HTR-8/SVneo (cell line): ENCODE measurements at places on chromosomes 3 and 15.

DNA sequence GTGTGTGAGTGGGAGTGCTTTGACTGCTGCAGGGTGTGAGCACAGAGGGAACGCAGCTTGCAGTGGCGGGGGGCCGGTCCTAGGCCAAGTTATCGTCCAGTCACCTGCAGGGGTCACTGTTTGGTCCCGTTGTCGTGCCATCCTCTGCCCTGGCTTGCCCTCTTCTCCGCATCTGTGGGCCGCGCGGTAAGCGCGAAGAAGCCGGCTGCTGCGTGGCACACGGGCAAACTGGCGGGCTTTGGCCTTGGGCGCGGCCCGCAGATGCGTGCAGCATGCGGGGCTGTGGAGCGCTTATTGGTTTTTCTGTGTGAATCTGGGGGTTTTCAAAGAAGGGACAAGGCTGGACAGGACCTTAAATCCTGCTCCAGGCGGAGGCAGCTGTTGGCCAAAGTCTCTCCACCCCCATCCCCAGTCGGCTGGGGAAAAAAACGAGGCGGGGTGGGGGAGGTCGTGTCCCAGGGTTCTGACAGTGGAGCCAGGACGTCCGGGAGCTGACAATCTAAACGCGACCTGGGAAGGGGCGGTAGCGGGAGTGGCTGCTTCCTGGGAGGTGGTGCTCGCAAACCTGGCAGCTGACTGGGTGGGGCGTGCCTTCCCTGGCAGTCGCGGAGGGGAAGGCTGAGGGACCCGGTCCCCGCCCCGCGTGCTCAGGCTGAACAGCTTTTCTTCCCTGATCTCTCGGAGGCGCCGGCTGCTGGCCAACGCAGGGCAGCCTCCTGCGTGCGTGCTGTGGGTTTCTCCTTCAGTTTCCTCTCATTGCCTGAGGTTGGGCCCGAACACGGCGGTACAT, 39.7 kb upstream of the VEPH1 start:
- peak; percentile 46 for DNase-seq

GRCh38 chr3:184568924-184569829, 7.6 kb downstream of the EPHB3 start:
- DNase-seq: peak; percentile 64

DNA sequence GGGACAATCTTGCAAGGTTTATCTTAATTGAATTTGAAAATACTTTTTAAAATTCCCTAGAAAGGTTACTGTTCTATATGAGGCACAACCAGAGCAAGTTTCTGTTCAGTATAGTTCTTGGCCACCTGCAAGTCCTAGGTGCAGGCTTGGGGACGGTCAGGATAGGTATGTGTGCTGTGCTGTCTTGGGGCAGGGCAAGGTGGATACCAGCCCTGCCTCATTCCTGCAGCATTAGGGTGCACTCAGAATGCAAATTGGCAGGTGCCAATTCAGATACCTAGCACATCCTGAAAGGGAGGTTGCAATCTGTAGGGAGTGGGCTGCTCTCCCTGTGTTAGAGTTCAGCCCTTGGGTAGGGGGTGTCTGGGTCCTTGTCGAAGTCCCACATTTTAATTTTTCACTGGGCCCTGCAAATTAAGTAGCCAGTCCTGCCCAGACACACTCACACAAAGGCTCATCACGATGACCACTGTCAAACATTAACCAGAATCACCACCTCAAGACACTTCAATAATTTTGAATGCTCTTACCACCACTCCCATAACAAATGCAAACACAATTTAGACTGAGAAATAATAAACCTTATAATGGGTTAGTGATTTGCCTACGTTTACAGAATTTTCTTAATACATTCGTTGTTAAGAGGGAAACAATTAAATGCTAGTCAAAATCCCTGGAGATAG, 838.0 kb upstream of the NR2F2 start:
- no peak for DNase-seq

GRCh38 chr3:176584413-176585176, 612.7 kb downstream of the TBL1XR1 start:
- DNase-seq: no peak

DNA sequence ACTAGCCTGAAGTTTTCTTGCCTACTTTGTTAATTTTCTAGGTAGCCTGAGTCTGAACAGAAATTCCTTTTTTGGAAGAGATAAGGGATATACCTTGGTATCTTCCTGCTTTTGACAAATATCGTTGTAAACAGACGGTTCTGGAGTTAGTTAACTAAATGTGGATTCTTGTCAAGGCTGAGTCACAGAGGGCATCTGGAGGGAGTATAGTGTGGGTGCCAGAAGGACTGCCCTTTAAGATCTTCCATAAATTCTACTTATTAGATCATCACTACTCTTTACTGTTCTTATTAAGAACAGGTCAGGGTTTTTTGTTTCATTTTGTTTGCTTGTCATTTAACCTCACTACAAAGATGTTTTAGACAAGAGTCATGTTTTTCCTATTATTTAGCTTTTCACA, 125.3 kb upstream of the SKOR1 start:
- no peak for DNase-seq

DNA sequence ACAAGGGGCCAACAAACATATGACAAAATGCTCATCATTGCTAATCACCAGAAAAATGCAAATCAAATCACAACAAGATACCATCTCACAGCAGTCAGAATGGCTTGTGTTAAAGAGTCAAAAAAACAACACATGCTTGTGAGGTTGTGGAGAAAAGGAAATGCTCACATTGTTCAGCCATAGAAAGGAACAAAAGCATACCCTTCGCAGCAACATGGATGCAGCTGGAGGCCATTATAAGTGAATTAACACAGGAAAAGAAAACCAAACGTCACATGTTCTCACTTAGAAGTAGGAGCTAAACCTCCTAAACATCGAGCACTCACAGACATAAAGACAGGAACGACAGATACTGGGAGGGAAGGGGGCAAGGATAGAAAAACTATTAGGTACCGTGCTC, 678.4 kb upstream of the GRM7 start:
- DNase-seq: no peak

DNA sequence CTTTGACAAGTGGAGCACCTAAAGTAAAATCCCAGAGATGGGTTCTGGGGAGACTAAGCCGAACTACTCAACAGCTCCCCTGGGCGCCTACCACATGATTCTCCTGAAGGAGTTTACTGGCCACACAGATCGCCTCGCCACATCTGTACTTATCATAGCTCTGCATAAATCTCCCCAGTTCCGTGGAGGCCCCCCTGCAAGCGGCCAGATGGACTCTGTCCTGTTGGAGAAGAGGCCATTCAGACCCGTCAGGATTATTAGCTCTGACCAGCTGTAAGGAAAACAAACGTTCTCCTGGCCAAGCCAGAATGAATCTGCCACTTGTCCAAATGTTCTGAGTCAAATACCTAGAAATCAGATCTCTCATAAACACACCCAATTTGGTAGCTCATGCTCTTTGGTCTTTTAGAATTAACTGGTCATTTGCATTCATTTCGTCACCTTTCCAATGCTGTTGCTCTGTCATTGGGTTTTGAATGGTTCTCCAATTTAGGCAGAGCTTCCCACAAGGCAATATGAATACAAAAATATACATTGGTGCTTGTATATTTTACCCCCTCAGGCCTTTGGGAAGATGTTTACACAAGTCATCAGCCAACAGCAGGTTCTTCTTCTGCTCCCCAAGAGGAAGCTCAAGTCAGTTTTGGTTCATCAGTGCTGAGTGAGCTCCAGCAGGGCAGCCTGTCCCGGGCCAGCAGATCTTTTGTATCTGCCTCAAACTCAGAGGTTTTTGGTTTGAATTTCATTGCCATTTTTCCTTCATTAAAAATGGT, 124.5 kb downstream of the THSD4 start:
- DNase-seq: no peak
